ENCODE measurements at places on chromosomes 6 and 20.

DNA sequence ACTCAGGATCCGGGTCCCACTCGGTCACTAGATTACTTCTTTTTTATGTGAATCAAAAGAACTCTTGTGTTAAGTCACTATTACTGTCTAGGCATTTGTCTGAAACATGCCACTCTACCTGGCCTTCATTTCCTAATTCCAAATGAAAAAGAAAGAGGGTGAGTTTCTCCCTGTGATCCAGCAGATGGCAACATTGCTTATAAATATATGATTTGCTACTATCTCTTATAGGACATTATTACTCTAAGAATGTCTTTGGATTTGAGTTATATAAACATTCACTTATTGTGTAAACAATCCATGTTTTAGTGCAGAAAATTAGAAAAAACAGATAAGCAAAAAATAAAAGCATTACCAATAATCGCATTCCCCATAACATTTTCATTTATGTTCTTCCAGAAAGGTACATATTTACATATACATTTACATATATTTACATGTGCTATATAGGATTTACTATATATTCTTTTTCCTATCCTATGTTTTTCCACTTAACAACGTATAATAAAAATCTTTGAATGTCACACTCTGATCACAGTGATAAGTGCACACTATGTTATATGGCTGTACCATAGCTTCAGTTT is 66.9 kb downstream of the FAXC start:
- peak; percentile 30 for DNase-seq

DNA sequence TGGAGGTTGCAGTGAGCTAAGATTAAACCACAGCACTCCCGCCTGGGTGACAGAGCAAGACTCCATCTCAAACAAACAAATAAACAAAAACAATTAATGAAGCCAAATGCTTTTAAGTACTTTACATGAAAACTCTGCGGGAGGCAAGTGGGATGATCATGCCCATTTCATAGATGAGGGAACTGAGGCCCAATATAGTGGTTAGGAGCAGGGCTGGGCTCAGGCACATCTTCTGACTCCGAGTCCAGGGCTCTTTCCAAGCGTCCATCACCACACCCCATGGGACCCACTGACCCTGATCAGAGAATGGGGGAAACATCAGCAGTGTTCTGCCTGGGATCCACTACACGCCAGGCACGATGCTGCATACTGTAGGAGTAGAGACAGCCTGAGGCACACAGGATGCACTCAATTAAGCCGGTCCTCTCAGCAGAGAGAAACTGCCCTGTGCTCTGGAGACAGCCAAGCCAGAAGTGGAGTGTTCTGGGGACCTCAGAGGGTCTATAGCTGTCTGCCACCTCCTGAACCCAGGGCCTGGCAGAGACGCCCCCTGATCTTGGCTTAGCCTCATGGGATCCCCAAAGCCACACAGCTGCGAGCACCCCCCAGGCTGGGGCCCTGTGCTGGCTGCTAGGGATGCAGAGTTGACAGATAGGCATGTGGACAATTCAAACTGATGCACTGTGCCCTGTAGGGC is 13.5 kb downstream of the TTBK1 start:
- no peak for DNase-seq

GRCh38 chr6:37137201-37138090 is 32.5 kb upstream of the PIM1 start:
- DNase-seq: peak; percentile 99

GRCh38 chr20:50003253-50003656 is 20.5 kb downstream of the SNAI1 start:
- peak; percentile 95 for DNase-seq

GRCh38 chr6:111831408-111831807 is 41.8 kb downstream of the FYN start:
- DNase-seq: no peak

DNA sequence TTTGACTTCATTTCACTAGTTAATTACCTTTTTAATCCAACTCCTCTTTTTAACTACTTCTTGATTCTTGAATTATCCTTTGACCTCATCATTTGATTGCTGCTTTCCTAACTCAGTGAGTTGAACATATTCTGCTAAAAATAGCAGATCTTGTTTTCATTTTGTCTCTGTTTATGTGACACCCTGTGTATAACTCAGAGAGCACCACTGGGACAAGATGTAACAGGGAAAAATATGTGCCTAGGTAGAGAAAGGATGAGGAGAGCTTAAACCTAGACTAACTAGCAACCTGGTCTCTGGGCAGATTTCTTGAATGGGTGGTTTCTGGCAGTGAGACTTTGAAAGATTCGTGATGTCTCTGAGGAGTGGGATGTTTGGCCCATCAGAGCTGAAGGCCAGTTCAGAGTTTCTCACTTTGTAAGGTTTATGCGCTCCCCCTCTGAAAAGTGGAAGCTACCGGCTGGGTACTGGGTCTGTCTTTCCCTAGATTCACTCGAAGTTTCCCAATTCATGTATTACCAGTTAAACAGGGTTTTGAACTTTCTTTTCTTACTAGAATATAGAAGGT is 61.8 kb downstream of the TPD52L1 start:
- DNase-seq: no peak

- DNase-seq: no peak
Measured at GRCh38 chr20:34627458-34627857, 49.4 kb downstream of the PIGU start.

DNA sequence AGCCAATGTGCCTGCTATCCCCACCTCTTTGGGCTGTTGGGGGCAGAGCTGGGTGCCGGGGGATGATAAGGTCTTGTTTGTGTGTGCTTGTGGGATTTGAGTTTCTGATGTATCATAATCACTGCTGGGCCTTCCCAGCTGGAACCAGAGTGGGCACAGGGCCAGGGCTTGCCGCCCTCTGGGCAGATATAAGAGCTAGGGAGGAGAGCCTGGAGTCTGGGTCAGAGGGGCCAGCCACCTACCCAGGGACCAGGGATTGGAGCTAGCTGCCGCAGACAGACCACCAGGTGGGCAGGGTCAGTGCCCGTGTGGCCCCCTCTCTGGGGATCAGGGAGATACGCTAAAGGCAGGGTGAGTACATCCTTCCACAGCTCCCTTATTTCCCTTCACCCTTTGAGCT is 3.1 kb upstream of the TLDC2 start:
- no peak for DNase-seq

GRCh38 chr6:167904791-167905190 is 78.1 kb downstream of the AFDN start:
- no peak for DNase-seq

- DNase-seq: no peak
Measured at GRCh38 chr20:40982415-40983145, 46.0 kb upstream of the TOP1 start.

- DNase-seq: no peak
Measured at GRCh38 chr20:62678553-62678952, 30.1 kb upstream of the NTSR1 start.

DNA sequence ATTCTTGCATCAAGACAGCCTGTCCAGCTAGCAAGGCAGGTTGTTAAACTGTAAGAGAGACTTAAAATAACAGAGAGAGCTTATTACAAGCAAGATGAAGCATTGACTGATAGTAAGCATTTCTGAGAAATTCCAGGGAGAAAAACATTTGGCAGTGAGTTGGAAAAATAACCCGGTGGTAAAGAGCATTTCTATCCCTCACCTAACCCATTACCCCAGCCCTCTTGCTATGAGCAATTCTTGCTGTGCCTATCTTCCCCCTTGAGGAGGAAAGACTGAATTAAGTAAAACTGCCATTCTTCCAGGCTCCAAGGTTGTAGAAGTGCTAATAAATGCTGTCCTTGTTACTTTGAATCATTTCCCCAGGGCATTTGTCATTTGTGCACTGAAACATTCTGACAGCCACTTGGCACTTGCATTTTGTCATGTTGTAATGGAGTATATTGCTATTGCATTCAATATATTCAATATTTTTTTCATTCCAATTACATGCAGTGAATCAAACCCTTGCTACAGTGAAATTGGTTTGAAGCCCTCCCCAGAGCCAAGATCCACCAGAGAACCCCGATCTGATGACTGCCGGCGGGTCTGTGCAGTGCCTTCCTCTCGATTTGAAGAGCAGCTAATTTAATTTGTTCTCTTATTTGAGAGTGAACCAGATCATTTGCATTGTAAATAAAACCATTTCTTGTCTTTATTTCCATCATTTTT is 291.1 kb downstream of the HIVEP2 start:
- no peak for DNase-seq

DNA sequence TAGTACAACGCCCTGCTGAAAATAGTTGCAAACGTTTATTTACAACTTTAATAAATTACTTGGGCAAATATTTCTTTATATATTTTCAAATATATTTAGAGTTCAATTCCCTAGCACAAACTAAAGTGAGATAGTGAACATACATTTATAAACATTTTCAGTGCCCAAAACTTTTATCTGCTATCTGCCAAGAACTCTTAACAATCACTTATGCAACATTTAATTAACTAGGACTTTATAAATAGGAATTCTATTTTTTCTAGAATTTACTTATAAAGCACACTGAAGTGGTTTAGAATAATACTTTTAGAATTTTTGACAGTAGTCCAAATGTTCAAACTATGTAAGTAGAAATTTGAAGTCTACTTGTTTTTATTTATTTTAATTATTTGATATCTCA is 452.6 kb upstream of the RGS17 start:
- no peak for DNase-seq

GRCh38 chr6:122563364-122564052 is 46.7 kb upstream of the PKIB start:
- no peak for DNase-seq

DNA sequence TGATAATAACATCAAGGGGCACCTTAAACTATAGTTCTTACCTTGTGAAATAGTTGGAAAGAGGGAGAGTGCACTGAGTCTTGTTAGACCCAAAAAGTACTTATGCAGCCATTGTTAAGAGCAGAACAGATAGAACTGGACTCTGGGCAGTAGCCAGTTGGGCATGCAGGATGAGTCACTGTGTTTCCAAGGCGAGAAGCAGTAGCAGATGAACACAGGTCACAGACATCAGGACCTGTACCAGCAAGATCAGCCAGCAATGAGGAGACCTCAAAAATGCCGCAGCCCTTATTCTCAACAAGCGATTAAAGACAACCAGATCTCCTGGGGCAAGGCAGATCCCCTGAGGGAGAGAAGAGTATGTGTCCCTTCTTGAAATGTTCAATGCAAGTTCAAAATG is 79.0 kb downstream of the SAMD3 start:
- peak; percentile 48 for DNase-seq

DNA sequence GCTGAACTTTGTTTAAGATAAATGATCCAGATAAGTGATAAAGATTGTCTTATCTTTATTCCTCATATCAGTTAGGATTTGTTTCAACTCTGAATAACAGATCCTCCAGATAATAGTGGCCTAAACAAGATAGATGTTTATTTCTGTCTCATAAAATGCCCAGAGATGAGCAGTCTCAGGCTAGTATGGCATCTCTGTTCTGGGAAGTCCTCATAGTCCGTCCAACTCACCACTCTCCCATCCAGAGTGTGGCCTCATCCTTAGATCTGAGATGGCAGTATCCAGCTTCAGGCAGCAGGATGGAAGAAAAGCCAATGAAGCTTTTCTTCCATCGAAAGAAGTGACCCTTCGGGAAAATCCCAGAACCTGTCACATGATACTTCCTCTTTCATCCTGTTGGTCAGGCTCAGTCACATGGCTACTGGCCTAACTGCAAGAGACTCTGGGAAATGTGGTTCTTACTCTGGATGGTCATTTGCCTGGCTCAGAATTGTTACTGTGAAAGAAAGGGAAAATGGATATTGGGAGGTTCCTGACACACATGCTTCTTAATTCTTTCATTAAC is 29.4 kb upstream of the TAGAP start:
- DNase-seq: peak; percentile 46

DNA sequence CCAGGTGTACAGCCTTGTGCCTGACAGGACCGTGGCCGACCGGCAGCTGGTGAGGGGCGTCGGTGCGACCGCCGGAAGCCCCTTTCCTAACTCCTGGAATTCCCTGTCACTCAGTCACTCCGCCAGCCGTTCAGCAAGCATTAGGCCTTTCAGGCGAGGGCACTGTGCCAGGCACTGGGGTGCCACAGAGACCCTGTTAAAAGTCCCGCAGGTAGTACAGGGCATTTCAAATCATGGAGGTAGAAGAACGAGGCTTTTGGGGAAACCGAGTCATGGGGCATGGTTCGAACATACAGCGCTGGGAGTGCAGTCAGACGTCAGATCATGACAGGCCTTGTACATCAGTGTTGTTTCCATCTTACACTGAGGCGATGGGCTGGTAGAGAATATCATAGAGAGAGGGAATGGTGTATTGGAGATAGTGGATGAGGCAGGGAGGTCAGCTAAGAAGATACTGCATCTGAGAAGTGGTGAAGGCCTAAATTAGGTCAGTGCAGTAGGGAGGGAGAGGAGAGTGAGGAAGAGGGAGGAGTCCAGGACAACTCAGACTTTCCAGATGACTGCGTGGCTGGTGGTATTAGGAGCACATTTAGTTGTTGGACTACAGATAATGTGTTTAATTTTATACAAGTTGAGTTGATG is 892 bp upstream of the DXO start:
- DNase-seq: peak; percentile 51
